HS-5 (cell line): ENCODE measurements at places on chromosomes 4 and X.
A peak's percentile ranks its signal among the peaks of the same experiment; 100 is the strongest.

- DNase-seq = no peak
These were observed 38.0 kb upstream of the FAM9C start for GRCh38 chrX:13082206-13083065.

DNA sequence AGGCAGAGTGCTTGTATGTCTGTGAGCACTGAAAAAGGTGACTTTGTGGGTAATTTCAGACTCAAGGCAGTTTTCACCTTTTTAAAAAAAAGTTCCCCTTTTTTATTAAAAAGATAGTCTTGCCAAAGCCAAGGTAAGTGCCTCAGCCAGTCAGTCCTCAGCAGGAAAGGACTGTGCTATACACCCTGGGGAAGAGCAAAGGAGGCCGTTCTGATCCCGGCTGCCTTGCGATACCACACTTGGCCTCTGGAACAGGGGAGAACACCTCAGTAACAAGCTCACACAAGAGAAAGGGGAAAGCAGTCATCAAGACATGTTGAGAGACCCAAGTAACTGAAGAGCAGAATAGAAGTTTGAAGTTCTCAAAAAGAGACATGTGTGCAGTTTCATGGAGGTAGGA is 541.7 kb downstream of the BCOR start:
- no peak for DNase-seq

DNA sequence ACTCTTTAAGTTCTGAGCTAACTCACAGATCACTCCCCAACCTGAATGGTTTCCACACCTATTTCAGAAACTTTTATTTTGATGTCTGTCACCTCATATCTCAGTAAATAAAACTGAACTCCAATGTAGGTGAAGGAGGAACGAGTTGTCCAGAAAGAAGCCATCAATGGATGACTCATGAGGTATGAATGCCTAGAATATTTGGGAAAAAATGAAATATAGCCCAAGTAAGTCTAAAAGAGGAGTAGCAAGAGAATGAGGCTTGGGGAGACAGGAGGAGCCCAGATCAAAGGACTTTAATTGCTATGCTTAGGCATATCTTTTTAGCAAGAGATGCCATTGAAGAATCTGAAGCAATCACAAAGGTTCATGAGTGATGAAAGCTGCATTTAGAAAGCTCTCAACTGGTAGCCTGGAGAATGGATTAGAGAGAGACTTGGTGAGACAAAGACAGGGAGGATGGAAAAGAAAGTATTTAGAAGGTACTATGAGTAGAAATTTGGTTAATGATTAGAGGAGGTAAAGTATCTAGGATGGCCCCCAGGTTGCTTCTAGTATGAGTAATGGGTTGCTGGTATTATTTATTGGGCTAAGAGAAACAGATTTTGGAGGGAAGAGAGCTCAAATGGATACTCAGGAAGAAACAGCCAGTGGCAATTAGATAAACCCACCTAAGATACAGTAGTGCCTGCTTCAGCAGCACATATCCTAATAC is 39.4 kb downstream of the NOCT start:
- DNase-seq = peak; percentile 28

GRCh38 chr4:97911236-97911906 is 231.9 kb downstream of the STPG2 start:
- no peak for DNase-seq

DNA sequence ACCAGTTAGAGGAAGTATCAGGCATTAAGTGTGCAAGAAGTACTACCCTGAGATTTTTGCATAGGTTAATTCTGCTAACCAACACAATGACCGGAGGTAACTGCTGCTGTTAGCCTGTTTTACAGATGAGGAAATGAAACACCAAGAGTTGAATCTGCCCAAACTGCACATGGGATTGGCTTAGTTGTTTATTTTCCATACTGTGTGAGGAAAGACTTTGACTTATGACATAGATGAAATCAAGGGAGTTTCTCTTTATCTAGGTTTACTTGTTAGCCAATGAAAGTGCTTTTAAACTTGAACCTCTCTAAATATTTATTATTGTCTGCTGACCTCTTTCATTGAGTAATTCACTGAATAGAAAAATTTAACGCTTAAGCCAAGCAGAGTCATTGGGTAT is 10.3 kb downstream of the GUCY1B1 start:
- no peak for DNase-seq

- no peak for DNase-seq
These were observed 1.3 kb downstream of the TAB3 start for GRCh38 chrX:30887721-30888120.

- DNase-seq = no peak
These were observed 45.8 kb downstream of the HDAC8 start for GRCh38 chrX:72526534-72527508.

- DNase-seq = no peak
These were observed 76.8 kb downstream of the JAKMIP1 start for GRCh38 chr4:6123541-6123940.

DNA sequence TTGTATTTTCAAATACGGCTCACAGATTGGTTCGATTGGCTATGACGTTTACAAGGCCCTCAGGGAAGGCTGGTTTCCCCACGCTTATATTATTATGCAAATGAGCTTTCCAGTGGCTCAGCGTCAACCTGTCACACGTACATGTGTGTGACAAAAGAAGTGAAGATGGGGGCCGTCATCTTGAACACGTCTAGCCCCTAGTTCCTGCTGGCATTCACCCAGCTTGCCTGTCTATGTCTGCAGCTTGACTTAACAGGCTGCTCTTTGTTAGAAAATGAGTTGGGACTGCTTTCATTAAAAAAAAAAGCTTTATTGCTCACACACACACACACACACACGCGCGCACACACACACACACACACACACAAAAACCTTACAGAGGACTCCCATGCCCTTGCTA is 283.6 kb upstream of the CTSO start:
- DNase-seq = no peak

DNA sequence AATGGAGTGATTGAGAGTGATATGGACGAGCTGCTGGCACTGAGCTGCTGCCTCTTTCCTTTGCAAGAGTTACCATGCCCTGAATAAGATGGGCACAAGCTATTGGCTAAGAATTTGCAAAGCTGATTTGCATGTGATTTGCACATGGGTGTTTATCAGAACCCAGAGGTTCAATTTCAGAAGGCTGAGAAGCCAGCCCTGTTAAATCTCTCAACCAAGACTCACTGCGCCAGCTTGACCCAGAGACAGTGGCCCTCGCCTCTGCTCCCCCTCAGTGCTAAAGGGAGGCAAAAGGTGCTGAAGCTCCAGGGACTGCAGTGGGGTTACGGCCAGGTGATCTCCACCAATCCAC is 701 bp downstream of the ARHGAP4 start:
- no peak for DNase-seq

DNA sequence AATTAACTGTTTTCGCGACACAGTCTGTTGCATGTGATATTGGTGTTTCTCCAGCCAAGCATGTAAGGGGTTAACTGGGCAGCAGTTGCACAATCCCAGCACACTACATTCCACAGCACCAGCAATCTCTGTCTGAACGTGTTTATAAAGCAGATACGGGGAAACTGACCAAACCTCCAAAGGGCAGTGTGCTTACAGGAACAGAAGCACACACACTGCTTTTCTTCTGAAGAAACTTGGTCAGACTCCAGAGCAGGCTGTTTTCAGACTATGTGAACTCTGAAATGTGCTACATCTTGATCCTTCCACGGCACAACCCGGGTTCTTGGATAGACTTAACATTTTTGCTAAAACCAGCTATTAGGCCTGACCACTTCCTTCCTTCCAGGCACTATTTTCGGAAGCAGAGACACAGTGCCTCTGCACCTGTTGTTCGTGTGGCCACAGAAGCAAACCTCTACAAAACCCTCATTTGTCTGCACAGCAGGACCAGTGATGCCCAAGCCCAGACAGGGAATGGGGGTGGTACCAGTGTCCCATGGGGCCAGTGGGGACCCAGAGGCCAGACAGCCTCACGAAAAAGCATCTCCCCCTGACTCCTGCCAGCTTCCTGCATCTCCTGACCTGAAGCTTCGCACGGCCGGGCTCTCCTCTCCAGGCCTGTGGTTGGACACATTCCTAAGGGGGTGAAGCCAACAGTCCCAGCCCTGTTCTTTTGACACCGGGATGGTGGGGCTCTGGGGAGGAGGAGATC is 90.1 kb downstream of the IRF2 start:
- DNase-seq = peak; percentile 62

DNA sequence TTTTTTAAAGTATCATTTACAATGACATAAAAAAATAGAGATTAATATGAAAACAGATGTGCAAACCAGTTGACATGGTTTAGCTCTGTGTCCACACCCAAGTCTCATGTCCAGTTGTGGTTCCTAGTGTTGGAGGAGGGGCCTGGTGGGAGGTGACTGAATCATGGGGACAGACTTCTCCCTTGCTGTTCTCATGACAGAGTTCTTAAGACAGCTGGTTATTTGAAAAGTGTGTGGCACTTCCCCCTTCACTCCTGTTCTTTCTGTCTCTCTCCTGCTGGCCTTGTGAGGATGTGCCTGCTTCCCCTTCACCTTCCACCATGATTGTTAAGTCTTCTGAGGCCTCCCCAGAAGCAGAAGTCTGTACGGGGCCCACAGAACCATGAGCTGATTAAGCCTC is 23.8 kb downstream of the CNOT6L start:
- no peak for DNase-seq

- DNase-seq = no peak
These were observed 131.0 kb downstream of the TET2 start for GRCh38 chr4:105277702-105278101.

DNA sequence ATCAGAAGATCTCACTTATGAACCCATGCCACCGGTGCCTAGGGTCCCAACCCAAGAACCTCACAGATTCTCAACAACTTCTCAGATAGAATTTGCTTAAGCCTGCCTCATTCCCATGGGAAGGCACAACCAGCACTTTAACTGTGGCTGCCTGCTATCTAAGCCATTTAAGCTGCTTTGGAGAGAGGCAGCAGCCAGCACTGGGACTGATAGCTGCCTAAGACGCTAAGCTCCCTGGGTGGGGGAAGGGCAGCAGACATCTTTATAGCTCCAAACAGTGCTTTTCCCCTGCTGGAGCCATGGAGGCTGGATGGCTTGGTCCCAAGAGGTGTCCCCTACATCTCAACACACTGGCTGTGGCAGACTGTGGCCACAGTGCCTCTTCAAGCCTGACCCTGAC is 1268.6 kb downstream of the FAM133A start:
- DNase-seq = no peak

DNA sequence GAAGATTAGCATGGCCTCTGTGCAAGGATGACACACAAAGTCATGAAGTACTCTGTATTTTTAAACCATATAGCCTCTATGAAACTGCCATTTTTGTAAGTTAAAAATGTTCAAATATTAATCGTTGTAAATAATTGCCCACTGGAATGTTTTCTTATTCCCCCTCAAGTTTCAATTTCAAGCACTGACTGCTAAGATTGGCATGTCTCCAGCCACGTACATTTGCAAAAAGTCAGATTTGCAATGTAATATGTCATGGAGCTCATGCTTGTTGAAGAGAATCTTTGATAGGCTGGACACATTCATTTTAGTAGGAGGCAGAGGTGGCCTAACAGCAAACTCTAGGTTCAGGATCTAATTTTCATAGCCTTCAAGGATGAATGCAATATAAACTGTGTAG is 124.7 kb downstream of the CBR4 start:
- no peak for DNase-seq

- DNase-seq = no peak
These were observed 255.6 kb upstream of the JADE1 start for GRCh38 chr4:128553686-128554515.

- DNase-seq = no peak
These were observed 167.5 kb upstream of the PCDH10 start for GRCh38 chr4:132981611-132982010.

- no peak for DNase-seq
These were observed 3.2 kb downstream of the SNX25 start for GRCh38 chr4:185212581-185212980.

DNA sequence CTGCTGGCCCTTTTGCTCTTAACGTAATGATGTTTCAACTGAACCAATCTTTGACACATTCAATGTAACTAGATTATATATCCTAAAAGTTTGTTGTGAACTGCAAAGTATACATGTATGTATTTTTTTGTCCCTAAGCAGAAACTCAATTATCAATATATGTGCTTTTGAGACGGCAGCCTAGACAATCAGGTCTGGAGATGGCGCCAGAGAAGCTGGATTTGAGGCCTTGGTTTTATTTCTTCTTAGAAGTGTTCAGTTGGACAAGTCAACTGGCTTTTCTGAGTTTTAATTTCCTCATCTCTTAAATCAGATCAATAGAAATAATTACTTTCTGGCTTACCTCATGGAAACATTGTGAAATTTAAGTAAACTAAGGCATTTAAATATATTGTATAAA is 62.5 kb downstream of the DCAF8L1 start:
- DNase-seq = no peak

GRCh38 chrX:9356846-9357245 is 108.0 kb upstream of the TBL1X start:
- no peak for DNase-seq

- DNase-seq = no peak
These were observed 207.3 kb upstream of the ANXA10 start for GRCh38 chr4:167885071-167885470.

DNA sequence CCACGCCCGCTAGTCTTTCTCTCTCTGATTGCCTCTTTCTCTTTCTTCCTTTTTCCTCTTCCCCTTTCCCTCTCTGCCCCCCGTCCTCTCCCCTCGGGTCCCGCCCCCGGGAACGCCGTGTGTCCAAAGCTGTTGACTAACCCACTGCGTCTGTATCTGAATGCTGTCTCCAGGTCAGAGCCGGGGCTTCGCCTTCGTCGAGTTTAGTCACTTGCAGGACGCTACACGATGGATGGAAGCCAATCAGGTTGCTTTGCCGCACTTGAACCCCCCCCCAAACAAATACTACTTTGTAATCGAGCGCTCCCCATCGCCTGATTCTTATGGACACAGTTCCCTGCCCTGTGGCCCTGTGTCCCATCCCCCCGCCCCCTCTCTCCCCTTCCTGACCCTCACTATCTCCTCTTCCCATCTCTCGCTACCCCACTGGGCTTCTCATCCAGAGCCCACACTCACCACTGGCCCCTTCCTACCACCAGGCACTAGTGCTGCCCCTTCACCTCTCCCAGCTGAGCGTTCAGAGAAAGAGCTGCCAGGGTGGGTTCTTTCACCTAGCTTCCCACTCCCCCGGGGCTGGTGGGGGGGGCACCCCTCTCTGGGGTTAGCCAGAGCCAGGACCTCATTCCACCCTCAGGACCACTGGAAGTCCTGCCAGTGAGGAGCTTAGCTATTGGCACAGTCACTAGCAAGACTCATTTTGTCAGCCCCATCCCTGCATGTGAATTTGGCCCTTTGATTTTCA is 18.6 kb upstream of the UBA1 start:
- DNase-seq = no peak

DNA sequence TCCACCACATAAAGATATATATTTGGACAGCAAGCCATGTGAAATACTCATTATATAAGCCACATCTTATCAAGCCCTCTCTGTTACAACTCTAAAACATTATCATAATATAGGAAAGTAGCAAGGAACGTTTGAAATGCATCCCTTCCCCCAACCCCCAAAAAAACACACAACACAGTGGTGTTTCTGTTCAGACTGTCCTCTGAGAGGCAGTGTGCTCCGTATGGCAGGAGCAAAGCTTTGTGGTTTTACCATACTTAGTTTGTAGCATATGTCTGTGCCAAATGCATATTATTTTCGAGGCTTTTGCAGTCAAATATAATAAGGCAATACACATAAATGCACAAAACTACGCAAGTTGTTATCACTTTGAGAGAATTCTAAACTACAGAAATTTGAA is 194.2 kb downstream of the RAPGEF2 start:
- DNase-seq = no peak

GRCh38 chr4:15481961-15482745 is 12.5 kb downstream of the CC2D2A start:
- DNase-seq = no peak

GRCh38 chr4:112213856-112214255 is 17.7 kb upstream of the AP1AR start:
- DNase-seq = peak; percentile 60
